ENCODE measurements at places on chromosomes 7 and 10. TPM values are rescaled to one million over a fixed set of nuclear protein-coding genes. Genes with fewer than 3 reads are reported as not detected.

ITPRID1 gene
- polyA plus RNA-seq = not detected

TMEM26 gene
- 0.51 TPM for polyA plus RNA-seq

ADCY1 gene
- polyA plus RNA-seq = 1.2 TPM

C7orf57 gene
- polyA plus RNA-seq = not detected

NPTX2 gene
- polyA plus RNA-seq = 12.1 TPM

ACHE gene
- polyA plus RNA-seq = 4.3 TPM

CACNB2 gene
- 16.7 TPM for polyA plus RNA-seq

AKR1C1 gene
- polyA plus RNA-seq = 124 TPM

SCART1 gene
- 0.86 TPM for polyA plus RNA-seq

GSAP gene
- polyA plus RNA-seq = 4.7 TPM

NODAL gene
- not detected for polyA plus RNA-seq

RBM28 gene
- polyA plus RNA-seq = 13.6 TPM

HYAL4 gene
- not detected for polyA plus RNA-seq

DEPP1 gene
- 51.6 TPM for polyA plus RNA-seq

NRCAM gene
- polyA plus RNA-seq = 2.0 TPM

NEUROG3 gene
- not detected for polyA plus RNA-seq

GPR85 gene
- 1.4 TPM for polyA plus RNA-seq

NET1 gene
- polyA plus RNA-seq = 54.0 TPM

TBATA gene
- polyA plus RNA-seq = not detected

OR9A2 gene
- not detected for polyA plus RNA-seq

NRF1 gene
- polyA plus RNA-seq = 12.8 TPM

IMPDH1 gene
- polyA plus RNA-seq = 58.6 TPM

ORAI2 gene
- 13.1 TPM for polyA plus RNA-seq

LIPK gene
- not detected for polyA plus RNA-seq

TMEM236 gene
- 0.44 TPM for polyA plus RNA-seq

DPP6 gene
- 1.2 TPM for polyA plus RNA-seq

NAT16 gene
- polyA plus RNA-seq = not detected

SPDYE16 gene
- 0.23 TPM for polyA plus RNA-seq

INSYN2A gene
- 0.47 TPM for polyA plus RNA-seq

AGAP5 gene
- polyA plus RNA-seq = 2.6 TPM

MALRD1 gene
- 0.52 TPM for polyA plus RNA-seq
